AG04449 (cell line): ENCODE measurements at places on chromosomes 3 and 15.

- DNase-seq, result no peak
Observed at GRCh38 chr15:48717458-48717857, 71.9 kb upstream of the FBN1 start.

DNA sequence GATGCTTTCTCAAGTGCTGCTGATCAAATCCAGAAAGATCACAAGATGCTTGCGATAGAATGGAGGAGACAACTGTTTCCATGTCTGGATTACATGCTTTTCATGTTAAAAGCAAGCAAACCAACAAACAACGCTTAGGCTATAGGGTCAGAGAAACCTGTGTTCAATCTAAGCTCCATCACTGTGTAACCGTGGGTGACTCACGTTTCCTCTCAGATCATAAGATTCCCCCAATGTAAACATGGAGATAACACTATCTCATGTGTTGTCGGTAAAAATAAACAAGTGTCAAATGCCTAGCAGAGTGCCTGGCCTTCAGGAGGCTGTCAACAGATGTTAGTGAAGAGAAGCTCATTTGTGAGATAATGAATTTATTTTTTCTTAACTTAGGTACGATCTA lies 907.8 kb downstream of the NTRK3 start:
- DNase-seq, result no peak

- DNase-seq, result no peak
Observed at GRCh38 chr3:176896165-176896564, 301.1 kb downstream of the TBL1XR1 start.

- no peak for DNase-seq
Observed at GRCh38 chr15:78312536-78312935, 13.1 kb upstream of the SKIC8 start.

- no peak for DNase-seq
Observed at GRCh38 chr3:66228707-66229106, 7.9 kb downstream of the SLC25A26 start.

GRCh38 chr3:32420126-32421038 lies 28.7 kb downstream of the CMTM7 start:
- no peak for DNase-seq

DNA sequence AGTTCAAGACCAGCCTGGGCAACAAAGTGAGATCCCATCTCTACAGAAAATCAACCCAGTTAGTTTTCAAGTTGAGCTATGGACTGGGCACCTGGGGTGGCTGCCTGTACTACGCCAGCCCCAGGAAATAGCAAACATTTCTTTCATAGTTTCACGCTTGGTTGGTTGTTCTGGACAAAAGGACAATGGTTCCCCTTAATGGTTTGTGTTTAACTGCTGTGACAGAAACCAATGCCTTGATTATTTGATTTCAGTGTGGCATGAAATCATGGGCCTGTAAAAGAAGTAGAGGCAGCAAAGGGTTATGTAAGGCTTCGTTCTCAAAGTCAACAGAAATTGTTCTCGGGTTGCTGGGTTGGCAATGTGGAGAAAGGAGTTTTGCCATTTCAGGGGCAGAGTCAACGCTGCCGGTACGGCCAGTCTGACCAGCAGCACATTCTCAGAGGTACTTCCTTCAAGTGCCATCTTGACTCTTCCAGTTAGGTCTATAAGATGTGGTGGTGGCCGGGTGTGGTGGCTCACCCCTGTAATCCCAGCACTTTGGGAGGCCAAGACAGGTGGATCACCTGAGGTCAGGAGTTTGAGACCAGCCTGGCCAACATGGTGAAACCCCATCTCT lies 12.7 kb downstream of the LCMT2 start:
- no peak for DNase-seq

DNA sequence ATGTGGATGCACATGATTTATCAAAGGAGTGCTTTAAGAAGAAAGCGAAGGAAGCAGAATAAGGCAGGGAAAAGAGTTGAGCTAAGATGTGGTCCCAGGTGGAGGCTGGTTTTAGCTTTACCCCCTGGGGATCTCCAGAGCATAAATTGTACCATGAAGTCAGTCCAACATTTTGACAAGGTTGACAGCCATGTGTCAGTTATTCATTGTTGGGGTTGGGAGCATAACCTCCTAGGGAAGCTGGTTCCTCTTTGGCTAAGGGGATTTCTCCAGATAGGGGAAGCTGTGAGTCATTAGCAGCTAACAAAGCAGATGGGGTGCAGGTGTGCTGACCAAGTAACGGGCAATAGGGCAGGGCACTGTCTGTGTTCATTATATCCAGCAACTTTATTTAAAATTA lies 123.7 kb upstream of the IGSF10 start:
- no peak for DNase-seq

DNA sequence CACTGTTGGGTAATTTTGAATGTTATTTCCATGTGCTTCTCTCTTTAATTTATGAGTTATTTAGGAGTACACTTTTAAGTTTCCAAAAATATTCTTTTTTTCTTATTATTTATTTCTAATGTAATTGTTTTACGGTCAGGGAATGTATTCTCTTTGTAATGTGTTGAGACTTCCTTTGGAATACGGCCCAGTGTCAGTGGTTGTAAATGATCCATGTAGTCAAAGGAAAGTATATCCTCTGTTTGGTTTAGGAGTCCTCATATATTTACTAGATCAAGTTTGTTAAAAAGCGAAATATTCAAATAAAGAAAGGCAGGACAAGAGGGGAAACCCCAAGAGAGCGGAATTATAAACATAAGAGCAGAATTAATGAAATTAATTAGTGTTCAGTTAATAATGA lies 49.0 kb upstream of the ADGRG7 start:
- DNase-seq, result no peak

GRCh38 chr3:79247725-79248043 lies 520.1 kb downstream of the ROBO1 start:
- no peak for DNase-seq

DNA sequence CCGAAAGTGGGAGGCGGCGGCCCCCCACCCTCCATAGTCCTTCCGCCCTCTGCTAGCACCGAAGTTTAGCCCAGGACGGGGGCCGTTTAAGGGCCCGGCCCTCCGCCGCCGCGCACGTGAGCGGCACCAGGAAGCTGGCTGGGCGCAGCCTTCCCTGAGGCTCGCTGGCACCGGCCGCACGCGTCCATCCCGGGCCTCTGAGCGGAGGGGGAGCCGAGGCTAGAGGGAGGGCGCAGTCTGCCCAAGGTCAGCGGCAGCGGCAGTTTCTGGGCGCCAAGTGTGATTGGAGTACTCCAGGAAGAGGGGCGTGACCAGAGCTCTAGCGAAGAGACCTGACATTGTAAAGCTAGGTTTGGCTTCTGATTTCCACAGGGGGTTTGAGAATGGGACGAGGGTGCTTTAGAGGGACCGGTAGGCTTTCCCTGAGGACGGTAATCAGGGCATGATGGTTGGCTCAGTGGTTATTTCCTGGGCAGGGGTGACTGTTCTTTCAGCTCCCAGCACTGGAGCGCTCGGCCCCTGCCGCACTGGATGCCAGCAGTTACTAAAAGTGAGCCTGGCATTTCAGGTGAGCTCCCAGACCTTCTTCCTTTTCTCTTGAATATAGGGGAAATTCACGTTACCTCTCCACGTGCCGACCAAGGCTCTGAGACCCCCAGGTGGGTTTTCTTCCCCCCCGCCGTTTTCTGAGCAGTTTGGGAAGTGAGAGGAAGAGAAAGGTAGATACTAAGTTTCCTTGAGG lies 853 bp downstream of the TEX264 start:
- no peak for DNase-seq

DNA sequence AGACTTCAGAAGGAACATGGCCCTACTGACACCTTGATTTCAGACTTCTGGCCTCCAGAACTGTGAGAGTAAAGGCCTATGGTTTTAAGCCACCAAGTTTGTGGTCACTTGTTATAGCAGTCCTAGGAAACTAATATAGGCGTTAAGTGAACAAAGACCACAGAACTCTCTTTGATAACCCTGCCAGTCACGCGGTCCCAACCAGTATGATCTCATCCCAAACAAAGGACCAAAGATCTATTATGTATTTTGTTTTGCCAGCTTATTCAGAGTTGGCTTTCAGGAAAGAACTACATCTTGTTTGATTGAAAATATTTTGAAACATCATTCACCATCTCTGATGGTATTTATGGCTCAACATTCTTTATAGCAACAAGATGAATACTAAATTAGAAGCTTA lies 294.4 kb upstream of the SLCO3A1 start:
- DNase-seq, result no peak

- DNase-seq, result no peak
Observed at GRCh38 chr3:154275965-154276364, 48.3 kb downstream of the DHX36 start.

GRCh38 chr3:53103397-53104296 lies 26.6 kb downstream of the RFT1 start:
- no peak for DNase-seq

DNA sequence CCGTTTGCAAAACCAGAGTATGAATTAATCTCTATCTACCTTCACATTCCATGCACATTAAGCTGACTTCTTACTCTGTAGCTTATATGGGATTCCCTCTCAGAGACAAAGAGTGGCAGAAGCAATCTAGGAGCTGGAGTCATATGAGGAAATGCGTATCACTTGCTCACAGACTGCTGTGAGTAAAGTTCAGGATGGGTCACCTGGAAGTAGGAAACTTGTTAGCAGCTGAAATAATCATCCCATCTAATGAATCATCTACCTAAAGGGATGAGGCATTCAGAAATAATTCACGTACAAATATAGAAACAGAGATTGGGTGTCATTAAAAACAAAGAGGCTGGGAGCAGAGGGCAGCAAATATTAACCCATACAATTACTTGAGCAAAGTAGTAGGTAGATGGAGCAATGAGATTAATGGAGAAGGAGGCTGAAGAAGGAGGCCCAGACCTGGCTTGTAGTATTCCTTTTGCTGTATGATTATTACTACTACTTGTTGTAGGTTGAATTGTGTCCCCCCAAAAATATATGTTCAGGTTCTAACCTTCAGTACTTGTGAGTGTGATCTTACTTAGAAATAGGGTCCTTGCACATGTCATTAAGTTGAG lies 866.3 kb downstream of the ROBO2 start:
- DNase-seq, result no peak

DNA sequence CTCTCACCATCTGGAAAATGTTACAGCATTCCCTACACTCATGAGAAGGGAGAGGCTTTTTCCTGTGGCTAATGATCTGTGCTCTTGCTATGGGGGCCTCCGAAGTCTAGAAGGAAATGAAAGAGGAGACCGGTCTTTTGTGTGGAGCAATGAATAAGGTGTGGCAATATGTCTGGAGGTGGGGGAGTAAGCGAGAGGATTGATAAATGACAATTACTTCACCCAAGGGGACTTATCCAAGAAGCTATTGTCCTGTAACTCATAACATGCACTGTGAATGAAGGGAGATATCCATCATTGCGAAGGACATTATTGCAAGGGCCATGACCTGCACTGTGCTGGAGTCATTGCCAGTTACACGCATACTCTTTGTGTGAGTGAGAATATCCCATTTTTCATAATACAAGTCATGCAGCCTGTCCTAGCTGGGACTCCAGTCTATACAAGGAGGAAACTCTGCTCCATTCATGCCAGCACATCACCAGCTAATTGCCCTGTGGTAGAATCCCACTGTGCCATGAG lies 37.7 kb upstream of the SYNPR start:
- no peak for DNase-seq

DNA sequence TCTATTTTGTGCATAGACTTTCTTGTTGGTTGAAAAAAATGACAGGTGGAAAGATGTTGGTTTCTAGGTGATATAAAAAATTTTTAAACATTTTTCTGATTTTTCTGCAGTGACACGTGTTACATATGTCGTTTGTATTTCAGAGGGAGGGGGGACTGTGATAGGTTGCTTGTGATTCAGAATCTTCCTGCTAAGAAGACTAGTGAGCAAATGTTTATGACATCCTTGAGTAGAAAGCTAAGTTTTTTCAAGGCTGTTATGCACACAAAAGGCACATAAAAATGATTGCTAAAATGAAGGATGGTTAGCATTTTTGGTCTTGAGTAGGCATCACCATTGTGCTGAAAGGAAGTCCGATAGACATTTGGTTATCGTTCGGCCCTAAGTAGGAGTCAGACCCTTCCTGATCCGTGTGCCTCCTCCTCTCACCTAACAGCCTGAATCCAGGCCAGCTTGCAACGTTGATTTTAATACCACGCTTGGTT lies 1.5 kb downstream of the ZNF639 start:
- no peak for DNase-seq

- DNase-seq, result no peak
Observed at GRCh38 chr3:122019493-122019892, 2.6 kb downstream of the ILDR1 start.
